PC-3 (cell line): ENCODE measurements at places on chromosomes 12 and 14.

- H3K27ac ChIP-seq, result no peak overlapping the region
- no peaks in the 10 kb centered on the region for H3K4me1 ChIP-seq
- no peaks in the 10 kb centered on the region for H3K36me3 ChIP-seq
- H3K4me3 ChIP-seq, result no peak overlapping the region
- peaks cover 3% of the 10 kb centered on the region; the same call in 1 of the 2 replicates for H3K27me3 ChIP-seq
Measured at GRCh38 chr14:39841088-39841487, 408.9 kb upstream of the FBXO33 start.

DNA sequence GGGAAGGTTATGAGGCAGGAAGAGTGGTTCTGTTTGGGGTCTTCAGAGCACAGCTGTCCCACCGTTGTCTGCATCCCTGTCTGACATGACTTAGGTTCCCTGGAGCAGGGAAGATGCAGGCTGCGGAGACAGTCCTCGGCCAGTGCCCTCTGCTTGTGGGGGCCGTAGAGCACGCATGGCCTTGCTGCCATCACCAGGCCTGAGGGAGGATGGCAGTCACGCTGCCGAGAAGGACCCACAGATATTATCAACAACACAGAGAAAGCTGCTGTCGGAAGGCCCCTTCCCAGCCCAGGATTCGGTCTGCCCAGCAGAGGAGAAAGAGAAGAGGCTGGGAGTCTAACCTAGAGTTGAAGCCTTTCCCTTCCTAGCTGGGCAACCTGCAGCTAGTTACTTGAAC lies 35.0 kb downstream of the ERH start:
- no peak overlapping the region for H3K27ac ChIP-seq
- H3K4me3 ChIP-seq, result no peak overlapping the region
- no peak for DNase-seq
- H3K4me1 ChIP-seq, result no peaks in the 10 kb centered on the region

GRCh38 chr12:77007476-77007875 lies 57.9 kb downstream of the E2F7 start:
- DNase-seq, result no peak
- H3K36me3 ChIP-seq, result no peaks in the 10 kb centered on the region

DNA sequence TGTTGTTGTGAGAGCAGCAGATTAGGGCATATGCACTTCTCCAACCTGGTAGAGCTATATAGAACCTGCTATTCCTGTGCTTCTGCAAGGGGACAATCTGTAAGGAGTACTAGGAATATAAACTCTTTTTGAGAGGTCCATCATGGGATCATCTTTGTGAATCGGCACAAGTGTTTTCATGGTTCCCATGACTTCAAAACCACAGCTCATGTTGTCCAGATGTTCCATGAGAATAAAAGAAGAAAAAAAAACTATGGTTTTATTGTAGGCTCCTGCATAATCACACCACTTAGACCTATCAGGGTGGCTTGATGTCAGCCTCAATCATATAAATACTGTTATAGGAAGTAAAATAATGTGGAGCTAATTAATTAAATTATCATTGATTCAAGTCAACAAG lies 311.4 kb upstream of the ATP2B1 start:
- no peak overlapping the region for H3K27ac ChIP-seq
- H3K27me3 ChIP-seq, result no peaks in the 10 kb centered on the region
- H3K4me3 ChIP-seq, result no peak overlapping the region
- no peak for DNase-seq
- no peaks in the 10 kb centered on the region for H3K36me3 ChIP-seq

- H3K4me1 ChIP-seq, result peaks cover 31% of the 10 kb centered on the region
- peak overlapping the region; percentile 77 for H3K4me3 ChIP-seq
- peak overlapping the region; percentile 68 for H3K27ac ChIP-seq
Measured at GRCh38 chr14:57389646-57390036, 745 bp upstream of the NAA30 start.

DNA sequence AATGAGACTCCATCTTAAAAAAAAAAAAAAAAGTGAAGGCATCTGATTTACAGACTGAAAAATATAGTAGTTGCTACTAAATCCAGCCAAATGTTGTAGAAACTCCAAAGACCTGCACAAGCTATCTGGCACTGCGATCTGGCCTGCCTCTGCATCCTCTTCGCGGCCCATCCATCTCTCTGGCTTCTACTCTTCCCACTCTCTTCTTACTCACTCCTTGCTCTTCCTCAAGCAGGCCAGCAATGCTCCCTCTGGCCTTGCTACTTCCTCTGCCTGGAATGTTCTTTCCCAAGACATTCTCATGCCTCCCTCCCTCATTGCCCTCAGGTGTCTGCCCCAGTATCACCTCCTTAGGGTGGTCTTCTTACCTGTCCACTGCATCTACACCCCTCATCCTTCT lies 9.7 kb upstream of the CRY1 start:
- no peak overlapping the region for H3K4me3 ChIP-seq
- H3K27me3 ChIP-seq, result no peaks in the 10 kb centered on the region
- H3K36me3 ChIP-seq, result no peaks in the 10 kb centered on the region
- no peak for DNase-seq
- H3K27ac ChIP-seq, result no peak overlapping the region

DNA sequence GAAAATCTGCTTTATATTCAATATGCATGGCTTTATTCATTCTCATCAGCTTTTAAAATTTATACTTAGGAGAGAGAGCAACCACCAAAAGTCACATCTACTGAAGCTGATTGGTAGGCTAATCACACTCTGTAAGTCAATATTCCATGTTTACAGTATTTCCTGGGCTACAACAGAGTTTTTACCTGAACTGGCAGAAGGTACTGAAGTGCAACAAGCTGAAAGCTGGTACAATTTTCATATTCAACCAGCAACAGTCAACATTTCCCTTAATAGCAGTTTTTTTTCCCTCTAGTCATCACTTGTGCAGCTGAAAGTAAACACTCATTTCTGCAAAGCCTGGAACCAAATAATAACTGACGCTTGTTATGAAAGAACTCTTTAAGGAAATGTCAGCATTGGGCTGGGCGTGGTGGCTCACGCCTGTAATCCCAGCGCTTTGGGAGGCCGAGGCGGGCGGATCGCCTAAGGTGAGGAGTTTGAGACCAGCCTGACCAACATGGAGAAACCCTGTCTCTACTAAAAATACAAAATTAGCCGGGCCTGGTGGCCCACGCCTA lies 12.9 kb downstream of the BRAP start:
- H3K4me1 ChIP-seq, result no peaks in the 10 kb centered on the region
- H3K27ac ChIP-seq, result no peak overlapping the region
- H3K4me3 ChIP-seq, result no peak overlapping the region
- no peaks in the 10 kb centered on the region for H3K27me3 ChIP-seq
- DNase-seq, result no peak

GRCh38 chr12:118472940-118473339 lies 96.6 kb downstream of the SUDS3 start:
- H3K27ac ChIP-seq, result no peak overlapping the region
- no peaks in the 10 kb centered on the region for H3K4me1 ChIP-seq
- no peak for DNase-seq
- no peak overlapping the region for H3K4me3 ChIP-seq

- H3K36me3 ChIP-seq, result no peaks in the 10 kb centered on the region
- peaks cover 16% of the 10 kb centered on the region for H3K4me1 ChIP-seq
- H3K27me3 ChIP-seq, result no peaks in the 10 kb centered on the region
- no peak for DNase-seq
- no peak overlapping the region for H3K27ac ChIP-seq
- no peak overlapping the region for H3K4me3 ChIP-seq
Measured at GRCh38 chr14:100674428-100674827, 52.3 kb upstream of the DLK1 start.

DNA sequence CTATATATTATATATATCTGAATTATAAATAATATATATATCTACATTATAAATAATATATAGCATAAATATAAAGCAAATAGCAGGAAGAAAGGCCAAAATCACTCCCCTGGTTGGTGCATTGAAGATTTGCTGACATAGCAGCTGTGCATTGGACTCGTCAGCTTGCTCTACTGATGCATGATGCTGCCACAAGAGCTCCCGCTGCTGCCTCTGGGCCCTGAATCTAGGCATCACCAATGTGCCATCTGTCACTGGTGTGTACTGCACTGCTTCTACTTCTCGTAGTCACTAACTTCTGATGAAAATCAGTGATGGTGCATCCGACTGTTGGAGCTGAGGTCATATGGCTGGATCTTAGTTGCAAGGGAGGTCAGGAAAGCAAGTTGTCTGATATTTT lies 205.0 kb downstream of the ADAMTS20 start:
- H3K4me1 ChIP-seq, result no peaks in the 10 kb centered on the region
- no peaks in the 10 kb centered on the region for H3K27me3 ChIP-seq
- no peak for DNase-seq
- H3K36me3 ChIP-seq, result 0 out of 2 replicates have a peak, but pooled peaks cover 4% of the 10 kb centered on the region
- no peak overlapping the region for H3K27ac ChIP-seq

- DNase-seq, result peak; percentile 37
- peaks cover 32% of the 10 kb centered on the region for H3K27me3 ChIP-seq
- no peaks in the 10 kb centered on the region for H3K4me1 ChIP-seq
- no peak overlapping the region for H3K4me3 ChIP-seq
- H3K27ac ChIP-seq, result no peak overlapping the region
Measured at GRCh38 chr12:106682594-106683234, 91.8 kb upstream of the RIC8B start.

DNA sequence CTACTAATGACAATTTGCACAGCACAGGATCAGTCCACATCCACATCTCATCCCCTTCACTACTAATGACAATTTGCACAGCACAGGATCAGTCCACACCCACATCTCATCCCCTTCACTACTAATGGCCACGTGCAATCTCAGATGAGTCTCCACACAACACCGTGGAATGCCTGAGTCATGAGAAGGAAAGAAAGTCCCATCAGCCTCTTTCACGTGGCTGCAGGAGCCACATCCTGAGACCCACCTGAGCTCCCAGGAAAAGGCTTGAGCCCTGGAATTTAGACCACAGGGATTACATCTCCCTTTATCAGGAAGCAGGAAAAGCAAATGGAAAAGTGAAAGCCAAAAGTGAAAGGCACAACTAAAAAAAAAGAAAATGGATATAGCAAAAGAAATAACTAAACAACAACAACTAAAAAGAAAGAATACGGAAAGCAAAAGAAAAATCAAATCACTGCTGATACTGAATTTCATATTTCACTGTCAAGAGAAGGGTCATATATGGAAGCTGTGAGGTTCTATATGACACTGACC lies 1300.5 kb downstream of the TMEM121 start:
- no peak overlapping the region for H3K27ac ChIP-seq
- H3K4me3 ChIP-seq, result no peak overlapping the region
- DNase-seq, result no peak

DNA sequence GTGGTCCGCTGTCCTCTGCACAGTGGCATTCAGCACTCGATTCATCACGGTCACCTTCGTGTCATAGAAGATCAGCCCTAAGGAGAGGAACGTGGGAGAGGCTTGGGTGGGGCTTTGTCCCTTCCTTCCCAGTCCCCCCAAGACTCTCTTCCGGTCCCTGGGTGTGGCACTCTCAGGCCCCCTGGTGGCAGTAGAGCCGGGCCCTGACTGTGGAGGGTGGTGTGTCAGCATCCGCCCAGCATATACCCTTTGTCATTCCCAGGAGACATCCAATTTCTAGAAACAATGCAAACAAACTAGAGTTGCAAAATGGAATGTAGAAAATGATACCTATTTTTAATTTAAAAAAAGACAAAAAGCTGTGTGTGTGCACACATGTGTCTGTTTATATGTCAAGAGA lies 45.0 kb downstream of the TRAFD1 start:
- H3K36me3 ChIP-seq, result peaks cover 4% of the 10 kb centered on the region; the same call in 1 of the 2 replicates
- peak; percentile 44 for DNase-seq
- no peak overlapping the region for H3K27ac ChIP-seq
- no peaks in the 10 kb centered on the region for H3K4me1 ChIP-seq
- no peaks in the 10 kb centered on the region for H3K27me3 ChIP-seq

- no peak for DNase-seq
- no peak overlapping the region for H3K27ac ChIP-seq
- no peaks in the 10 kb centered on the region for H3K4me1 ChIP-seq
- H3K27me3 ChIP-seq, result peaks cover 19% of the 10 kb centered on the region
Measured at GRCh38 chr12:2247596-2247995, 194.8 kb downstream of the CACNA1C start.

GRCh38 chr14:29749327-29749726 lies 178.3 kb downstream of the PRKD1 start:
- no peaks in the 10 kb centered on the region for H3K27me3 ChIP-seq
- peak; percentile 59 for DNase-seq
- H3K4me3 ChIP-seq, result no peak overlapping the region
- H3K4me1 ChIP-seq, result peaks cover 11% of the 10 kb centered on the region

DNA sequence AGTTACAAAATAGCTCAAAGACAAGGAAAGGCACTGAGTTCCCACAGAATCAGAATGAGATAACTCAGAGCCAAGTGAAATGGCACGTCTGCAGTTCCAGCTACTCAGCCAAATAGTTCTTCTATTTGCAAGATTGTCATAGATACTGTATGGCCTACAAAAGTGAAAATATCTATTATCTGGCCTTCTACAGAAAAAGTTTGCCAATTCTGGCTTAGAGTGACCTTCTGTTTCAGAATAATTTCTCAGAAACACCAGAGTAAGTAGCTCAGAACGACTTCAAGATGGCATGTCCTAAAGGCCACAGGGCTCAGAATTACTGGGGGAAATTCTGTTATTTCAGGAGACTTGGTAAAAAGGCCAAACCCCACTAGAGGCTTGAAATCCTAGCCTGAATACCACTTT lies 10.7 kb upstream of the RTRAF start:
- H3K4me1 ChIP-seq, result no peaks in the 10 kb centered on the region
- no peak for DNase-seq
- no peak overlapping the region for H3K27ac ChIP-seq
- H3K27me3 ChIP-seq, result no peaks in the 10 kb centered on the region
- no peak overlapping the region for H3K4me3 ChIP-seq
- no peaks in the 10 kb centered on the region for H3K36me3 ChIP-seq

GRCh38 chr14:71474301-71475265 lies 457.6 kb upstream of the RGS6 start:
- DNase-seq, result no peak
- no peak overlapping the region for H3K27ac ChIP-seq
- H3K27me3 ChIP-seq, result no peaks in the 10 kb centered on the region

DNA sequence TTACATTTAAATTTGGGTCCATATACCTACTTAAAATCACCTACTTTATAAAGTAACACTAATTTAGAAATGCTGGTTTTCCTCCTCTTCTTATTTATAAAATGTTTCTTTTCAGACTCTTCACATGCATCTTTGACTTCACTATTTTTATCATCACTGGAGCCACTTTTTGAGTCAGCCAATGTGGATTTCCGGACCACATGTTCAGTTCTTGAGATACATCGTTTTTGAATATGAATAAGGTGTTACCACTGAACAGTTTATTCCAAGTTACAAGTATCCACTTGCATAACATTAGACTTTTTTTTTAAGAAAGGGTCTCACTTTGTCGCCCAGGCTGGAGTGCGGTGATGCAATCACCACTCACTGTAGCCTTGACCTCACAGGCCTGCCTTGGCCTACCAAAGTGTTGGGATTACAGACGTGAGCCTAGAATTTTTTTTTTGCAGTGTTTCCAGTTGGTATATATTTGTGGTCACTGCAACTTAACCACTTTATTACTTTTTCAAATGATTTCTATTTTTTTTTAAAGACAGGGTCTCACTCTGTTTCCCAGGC lies 5.7 kb downstream of the FNTB start:
- no peak for DNase-seq
- H3K36me3 ChIP-seq, result no peaks in the 10 kb centered on the region; the same call in 1 of the 2 replicates
- no peaks in the 10 kb centered on the region for H3K27me3 ChIP-seq

- no peak overlapping the region for H3K27ac ChIP-seq
- no peaks in the 10 kb centered on the region for H3K27me3 ChIP-seq
- no peaks in the 10 kb centered on the region for H3K4me1 ChIP-seq
- H3K4me3 ChIP-seq, result no peak overlapping the region
- no peaks in the 10 kb centered on the region for H3K36me3 ChIP-seq
Measured at GRCh38 chr12:79073506-79073905, 208.9 kb downstream of the SYT1 start.

- H3K27me3 ChIP-seq, result no peaks in the 10 kb centered on the region
- peaks cover 24% of the 10 kb centered on the region; the same call in 1 of the 2 replicates for H3K36me3 ChIP-seq
- H3K4me3 ChIP-seq, result no peak overlapping the region
- DNase-seq, result no peak
- H3K4me1 ChIP-seq, result no peaks in the 10 kb centered on the region
Measured at GRCh38 chr14:77542421-77543239, 44.0 kb upstream of the ISM2 start.
